ENCODE measurements at places on chromosomes 1 and 21.

GRCh38 chr1:159983681-159984080 lies 29.6 kb upstream of the SLAMF9 start:
- no peak for DNase-seq

DNA sequence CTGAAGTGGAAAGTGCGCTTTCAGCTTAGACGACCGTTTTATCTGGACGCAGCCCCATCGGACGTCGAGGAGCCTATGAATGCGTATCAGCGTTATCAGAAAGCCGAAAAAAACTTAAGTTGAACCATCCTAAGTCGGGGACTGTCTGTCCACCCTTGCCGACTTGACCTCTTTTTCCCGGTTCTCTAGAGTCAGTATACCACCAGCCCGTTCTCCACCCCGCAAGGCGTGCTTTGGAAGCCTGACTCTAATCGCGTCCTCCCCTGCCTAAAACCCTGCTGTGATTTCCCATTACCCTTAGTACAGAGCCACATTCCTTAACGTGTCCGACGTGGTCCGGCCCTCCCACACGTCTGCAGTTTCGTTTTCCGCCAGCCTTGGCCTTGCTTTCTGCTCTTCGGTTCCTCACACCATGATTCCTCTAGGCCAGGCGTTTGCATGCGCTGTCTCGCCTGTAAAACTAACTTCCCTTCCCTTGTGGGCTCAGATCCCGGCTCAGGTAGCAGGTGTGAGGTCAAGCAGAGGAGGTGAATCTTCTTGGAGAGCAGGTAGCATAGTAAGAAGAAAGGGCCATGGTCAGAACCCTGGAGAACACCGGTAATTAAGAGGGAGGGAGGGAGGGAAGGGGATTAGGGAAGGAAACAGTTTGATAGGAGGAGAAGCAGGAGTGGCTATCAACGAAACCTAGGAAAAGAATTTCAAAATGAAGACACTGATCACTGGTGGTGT lies 865 bp downstream of the ADPRS start:
- DNase-seq, result no peak

DNA sequence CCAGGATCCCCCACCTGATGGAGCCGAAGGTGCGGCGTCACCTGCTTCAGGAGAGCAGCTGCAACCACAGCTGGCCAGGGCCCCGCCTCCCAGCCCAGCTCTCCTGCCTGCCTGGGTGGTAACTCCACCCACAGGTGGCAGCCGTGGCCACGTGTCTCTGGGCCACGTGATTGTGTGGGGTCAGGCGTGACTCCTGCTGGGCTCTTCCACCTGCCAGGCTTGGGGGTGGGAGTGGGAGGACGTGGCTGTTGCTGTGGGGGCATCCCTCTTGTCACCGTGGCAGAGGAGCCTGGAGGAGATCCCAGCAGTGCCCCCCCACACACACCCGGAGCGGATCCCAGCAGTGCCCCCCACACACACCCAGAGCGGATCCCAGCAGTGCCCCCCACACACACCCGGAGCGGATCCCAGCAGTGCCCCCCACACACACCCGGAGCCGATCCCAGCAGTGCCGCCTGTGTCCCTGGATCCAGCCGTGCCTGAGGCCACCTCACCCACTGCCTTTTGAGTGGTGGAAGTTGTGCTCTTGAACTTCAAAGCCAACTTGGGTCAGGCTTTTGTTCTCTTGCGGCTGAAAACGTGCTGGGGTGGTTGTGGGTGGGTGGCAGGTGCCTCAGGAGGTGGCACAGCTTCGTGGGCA lies 32.2 kb downstream of the POFUT2 start:
- no peak for DNase-seq

GRCh38 chr1:44598167-44598566 lies 76.1 kb downstream of the TMEM53 start:
- DNase-seq, result no peak

GRCh38 chr1:10962483-10962882 lies 50.0 kb upstream of the TARDBP start:
- DNase-seq, result peak; percentile 10

- no peak for DNase-seq
Measured at GRCh38 chr21:41596241-41596925, 88.4 kb upstream of the TMPRSS2 start.

DNA sequence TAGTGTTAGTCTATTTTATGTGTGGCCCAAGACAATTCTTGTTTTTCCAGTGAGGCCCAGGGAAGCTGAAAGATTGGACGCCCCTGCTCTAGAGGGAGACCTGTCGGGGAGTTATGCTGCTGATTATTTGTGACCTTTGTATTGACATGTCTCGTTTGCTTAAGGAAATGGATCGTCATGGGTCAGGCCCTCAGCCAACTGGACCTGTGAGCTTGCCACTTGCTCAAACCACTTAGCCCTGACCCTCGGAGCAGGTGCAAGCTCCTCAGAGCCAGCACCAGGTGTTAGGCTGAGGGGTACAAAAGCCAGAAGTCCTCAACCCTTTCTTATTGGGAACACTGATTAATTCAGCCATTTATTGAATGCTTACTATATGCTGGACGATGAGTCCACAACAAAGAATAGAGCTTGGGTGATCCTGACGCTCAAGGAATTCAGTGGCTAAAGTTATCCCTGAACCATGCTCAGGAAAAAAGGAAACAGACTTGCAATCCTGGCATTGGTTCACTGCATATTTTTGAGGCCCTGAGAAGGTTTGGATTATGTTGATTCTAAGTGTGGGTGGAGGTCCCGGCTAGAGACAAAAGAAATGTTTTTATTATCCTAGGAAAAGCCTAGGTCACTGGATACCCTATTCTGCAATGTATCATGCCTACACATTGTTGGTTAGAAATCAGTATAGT lies 19.0 kb downstream of the TGFB2 start:
- no peak for DNase-seq
